ENCODE measurements at places on chromosomes 16 and 17.

- DNase-seq, result peak; percentile 66
Measured at GRCh38 chr16:89458551-89458950, 31.8 kb downstream of the ANKRD11 start.

GRCh38 chr16:3835089-3835602 is 45.4 kb downstream of the CREBBP start:
- DNase-seq, result no peak

DNA sequence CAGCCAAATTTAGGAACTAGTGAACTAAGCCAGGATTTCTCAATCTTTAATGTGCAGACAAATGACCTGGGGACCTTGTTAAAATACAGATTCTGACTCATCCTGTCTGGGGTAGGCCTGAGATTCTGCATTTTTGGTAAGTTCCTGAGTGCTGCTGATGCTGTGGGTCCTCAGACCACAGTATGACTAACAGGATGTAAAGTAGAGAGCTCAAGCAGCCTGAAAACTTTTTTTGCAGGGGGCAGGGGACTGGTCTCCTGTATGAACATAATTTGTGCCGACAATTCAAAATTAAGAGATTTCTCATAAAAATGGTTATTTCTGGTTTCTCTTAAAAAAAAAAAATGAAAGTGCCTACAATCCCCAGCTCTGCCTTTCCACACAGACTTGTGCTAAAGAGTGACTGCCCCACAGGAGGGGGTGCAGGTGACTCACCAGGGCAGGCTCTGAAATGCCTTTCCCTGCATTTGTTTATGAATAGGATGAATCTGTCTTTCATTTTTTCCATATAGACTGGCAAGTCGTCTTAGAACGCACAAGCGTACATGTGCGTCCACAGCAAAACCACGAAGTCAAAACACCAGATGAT is 271.5 kb downstream of the PHKB start:
- DNase-seq, result no peak

- no peak for DNase-seq
Measured at GRCh38 chr16:48682971-48683370, 73.0 kb upstream of the N4BP1 start.

- no peak for DNase-seq
Measured at GRCh38 chr16:21218153-21218552, 6.8 kb upstream of the ZP2 start.

DNA sequence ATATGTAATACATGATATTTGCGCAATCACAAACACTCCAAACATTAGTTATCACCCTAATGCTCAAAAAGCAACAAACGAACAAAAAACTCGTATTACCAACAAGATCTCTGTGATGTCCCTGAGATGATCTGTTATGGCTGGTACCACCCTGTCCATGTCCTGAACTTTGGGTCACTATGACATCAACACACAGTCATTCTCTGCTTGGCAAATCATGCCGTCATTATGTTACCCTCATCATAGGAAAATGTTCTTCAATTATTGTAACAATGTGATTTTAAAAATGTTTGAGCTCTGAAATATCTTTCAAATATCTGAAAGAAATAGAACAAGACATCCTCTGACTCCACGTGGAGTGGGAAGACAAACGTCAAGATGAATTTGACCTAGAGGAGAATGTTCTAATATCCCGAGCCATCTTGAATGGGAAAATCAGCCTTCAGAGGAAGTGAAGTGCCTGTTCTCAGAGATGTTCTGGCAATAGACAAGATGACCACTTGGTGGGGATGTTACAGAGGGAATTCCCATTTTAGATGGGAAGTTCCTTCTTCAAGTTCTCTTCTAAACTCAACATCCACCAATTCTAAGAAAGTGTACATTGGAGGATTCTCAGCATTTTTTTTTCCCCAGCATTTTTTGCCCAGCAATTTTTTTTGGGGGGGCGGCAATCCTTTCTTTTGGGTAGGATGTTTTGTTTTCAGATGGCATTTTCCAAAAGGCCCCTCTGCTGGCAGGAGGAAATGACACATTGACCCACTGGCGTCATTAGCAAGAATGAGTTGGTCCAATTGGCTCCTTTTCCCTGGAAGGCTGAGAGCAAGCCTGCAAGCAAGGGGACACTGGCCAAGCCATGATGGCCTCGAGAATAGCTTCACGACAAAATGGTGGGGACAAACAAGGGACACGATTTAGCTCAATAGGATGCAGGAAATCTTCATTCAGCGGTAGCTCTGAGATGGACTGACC is 3.7 kb upstream of the HSD17B2 start:
- DNase-seq, result peak; percentile 24

DNA sequence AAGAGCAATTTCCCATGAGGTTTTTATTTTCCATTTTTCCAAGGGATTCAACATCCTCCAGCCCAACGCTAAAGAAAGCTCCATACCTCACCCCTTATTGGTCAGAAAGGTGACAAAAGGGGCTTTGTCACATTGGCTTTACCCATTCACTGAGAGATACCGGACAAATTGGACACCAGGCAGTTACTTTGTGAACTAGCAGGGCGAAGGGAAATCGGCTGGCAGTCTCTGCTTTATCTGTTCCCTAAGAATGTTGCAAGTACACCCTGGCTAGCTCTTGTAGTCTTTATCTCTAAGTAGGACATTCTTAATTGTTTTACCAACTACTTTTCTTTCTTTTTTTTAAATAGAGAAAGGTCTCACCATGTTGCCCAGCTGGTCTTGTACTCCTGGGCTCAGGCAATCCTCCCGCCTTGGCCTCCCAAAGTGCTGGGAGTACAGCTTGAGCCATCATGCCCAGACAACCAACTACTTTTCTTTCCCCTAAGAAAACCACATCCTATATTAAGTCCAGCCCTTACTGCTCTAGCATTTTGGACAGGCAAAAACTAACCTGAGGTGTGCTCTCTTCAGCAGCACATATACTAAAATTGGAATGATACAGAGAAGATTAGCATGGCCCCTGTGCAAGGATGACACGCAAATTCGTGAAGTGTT is 16.8 kb downstream of the PRPSAP1 start:
- no peak for DNase-seq

DNA sequence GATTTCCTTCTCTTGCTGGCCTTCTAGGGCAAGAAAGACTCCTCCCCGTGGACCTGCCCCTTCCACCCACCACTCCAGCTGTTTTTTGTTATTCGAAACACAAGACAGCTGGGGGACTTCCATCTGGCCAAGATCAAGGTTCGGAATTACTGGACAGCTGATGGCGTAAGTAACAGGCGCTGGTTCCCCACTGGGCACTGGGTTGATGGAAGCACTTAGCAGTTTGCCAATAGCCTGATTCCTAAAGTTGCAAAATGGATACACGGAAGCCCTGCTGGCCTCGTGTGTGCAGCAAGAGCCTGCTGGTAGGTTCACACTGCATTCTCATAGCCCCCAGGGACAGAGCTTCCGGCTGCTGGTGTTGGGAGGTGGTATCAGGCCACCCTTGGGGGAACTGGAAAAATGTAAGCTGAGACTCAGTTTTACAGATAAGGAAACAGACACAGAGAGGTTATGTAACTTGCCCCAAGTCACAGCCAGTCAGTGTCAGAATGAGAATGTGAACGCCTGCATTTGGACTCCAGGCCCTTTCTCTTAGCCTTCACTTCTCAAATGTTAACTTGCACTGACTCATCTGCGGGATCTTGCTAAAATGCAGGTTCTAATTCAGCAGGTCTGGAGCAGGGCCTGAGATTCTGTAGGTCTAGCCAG is 171.7 kb downstream of the KATNIP start:
- DNase-seq, result peak; percentile 59

DNA sequence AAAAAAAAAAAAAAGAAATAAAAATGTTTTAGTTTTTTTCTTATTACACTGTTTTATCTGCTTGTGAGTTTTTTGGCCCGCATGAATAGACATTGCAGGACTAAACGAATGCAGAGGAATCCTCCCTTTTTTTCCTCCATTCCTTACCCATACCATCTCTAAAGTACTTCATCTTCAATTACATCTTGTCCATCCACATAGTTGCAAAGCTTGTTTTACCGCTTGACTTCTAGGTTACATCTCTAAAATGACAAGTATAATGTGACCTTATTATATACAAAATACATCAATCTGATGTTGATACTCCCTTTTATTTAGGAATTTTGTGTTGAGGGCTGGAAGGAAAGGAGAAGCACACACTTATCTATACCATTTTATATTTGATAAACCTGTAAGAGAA is 12.8 kb downstream of the RETREG3 start:
- DNase-seq, result no peak

GRCh38 chr16:23435500-23435899 is 17.5 kb downstream of the COG7 start:
- DNase-seq, result no peak

DNA sequence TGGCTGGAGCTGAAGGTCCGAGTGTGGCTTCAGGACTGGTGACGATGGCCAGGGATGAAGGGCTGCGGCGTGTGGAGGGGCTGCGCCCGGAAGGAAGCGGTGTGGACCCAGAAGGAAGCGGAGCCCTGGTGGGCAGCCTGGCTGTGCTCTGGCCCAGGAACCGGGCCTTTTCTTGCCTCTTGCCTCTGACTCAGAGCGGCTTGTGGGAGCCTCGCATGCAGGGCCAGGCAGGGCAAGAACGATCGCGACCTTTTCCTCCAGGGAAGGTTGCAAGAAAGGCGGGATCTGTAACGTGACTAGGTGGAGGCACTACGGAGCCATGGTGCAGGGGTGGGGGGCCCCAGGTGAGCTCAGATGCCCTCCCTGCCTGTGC is 78.0 kb downstream of the JPH3 start:
- no peak for DNase-seq

DNA sequence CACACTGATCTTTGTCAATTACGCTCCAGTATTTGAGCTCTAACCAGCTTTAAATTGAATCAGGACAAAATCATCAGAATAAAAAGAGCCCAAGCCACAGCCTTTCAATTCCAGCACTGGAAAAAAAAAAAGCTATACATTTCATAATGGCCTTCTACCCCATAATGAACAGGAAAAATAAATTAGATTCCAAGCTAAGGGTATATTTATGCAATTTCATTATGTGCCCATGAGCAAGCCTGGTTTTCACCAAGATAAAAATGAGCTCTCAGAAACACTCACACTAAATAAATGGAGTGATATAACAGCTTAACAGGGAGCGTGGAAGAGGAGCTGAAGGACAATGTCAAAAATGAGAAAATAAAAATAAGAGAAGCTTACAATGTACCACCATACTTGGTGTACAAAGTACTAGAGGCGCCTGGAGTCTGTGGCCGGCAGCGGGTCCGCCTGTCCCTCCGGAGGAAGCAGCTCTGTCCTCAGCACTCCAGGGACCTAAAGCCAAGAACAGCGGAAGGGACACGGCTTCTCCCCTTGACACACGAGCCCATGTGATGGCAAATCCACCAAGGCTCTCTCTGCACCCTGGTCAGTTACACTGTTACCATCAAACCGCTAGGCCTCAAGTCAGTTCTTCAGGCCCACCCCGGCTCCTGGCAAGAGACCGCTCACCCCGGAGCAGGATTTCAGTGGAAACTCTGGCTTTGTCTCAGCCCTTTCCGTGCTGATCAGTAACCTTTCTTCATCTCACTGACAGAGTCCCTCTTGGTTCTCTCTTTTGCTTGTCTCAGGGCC is 69.6 kb downstream of the RBFOX3 start:
- no peak for DNase-seq

DNA sequence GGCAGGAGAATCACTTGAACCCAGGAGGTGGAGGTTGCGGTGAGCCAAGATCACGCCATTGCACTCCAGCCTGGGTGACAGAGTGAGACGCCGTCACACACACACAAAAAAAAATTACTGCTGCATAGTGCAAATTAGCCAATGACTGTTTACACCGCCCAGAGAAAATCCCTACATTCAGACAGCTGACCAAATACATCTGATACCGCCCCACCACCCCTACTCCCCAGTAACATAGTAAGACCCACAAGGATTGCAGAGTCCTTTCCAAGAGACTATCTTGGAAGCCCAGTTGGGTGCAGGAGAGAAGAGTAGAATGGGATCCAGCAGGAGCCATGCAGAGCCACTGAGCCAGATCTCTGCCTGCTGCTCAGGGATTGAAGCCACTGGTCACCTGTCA is 63.5 kb downstream of the SLC39A11 start:
- DNase-seq, result no peak

DNA sequence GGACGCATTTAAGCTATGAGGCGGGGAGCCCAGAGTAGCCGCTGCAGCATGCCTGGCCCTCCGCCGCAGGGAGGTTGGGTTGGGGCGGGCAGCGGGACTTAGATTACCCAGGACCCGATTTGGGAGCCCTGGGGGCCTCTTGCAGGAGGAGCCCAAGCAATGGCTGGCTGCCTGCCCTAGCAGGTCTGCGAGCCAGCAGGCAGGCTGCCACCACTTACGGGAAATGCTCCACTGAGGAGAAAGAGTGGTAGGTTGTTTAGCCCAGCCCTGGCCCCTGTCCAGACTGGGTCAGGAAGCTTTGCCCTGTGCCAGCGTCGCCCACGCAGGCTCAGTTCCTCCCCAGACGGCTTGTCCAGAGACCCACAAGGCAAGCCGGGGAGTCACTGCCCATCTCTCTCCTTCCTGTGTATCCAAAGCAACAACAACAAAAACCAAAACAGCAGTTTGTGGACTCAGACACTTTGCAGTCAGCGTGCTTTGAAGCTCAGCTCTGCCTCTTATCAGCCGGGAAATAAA is 10.3 kb upstream of the TVP23A start:
- peak; percentile 89 for DNase-seq

DNA sequence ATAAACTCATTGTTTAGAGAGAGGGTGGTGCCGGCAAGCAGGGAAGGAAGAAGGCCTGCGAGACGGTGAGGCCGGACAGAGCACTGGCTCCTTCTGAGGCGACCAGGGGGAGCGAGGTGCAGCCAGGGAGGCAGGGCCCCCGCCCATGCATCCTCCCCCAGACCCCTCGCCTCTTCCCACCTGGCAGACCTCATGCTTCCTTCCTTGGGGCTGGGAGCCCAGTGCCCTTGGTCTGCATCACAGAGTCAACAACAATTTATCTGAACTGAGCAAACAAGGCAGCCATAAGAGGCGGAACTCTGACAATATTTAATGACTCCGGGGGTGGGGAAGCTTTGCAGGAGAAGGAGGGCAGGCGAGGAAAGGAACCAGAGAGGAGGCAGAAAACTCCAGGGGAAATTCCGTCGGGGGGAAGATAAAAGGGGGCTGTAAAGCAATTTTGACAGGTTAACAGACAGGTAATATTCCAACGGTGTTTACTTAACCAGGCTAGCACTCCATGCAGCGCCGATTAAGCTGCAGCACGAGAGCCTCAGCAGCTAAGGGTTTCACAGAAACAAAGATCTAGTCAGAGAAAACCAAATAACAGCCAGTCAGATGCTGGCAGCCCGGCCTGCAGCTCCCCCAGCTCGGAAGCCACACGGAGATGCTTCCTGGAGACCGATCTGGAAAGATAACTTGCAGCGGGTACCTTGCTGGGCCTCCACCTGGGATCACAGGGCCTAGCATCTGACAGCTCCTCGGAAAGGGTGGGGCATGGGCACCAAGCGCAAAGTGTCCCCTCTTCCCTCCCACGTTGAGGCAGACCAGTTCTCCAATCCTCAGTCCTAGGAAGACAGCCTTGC is 398.2 kb downstream of the SOX9 start:
- no peak for DNase-seq

GRCh38 chr16:57807252-57807967 is 5.1 kb upstream of the KIFC3 start:
- no peak for DNase-seq

GRCh38 chr17:69144331-69145255 is 2.9 kb upstream of the ABCA6 start:
- DNase-seq, result no peak

- DNase-seq, result no peak
Measured at GRCh38 chr17:69651921-69652320, 237.4 kb downstream of the MAP2K6 start.
